ENCODE measurements at places on chromosomes 4 and X. TPM values are rescaled to one million over a fixed set of nuclear protein-coding genes. Genes with fewer than 3 reads are reported as not detected.

The NPY1R gene
- total RNA-seq, result not detected

The ATP1B4 gene
- total RNA-seq, result not detected

The LIN54 gene
- total RNA-seq, result 14.5 TPM

The C4orf46 gene
- total RNA-seq, result 12.2 TPM

The ARMCX6 gene
- total RNA-seq, result 43.6 TPM

GRCh38 chr4:126779436-126780166 is 853.2 kb upstream of the INTU start:
- H3K27ac ChIP-seq, result no peak overlapping the region
- no peaks in the 10 kb centered on the region for H3K36me3 ChIP-seq
- no peaks in the 10 kb centered on the region for H3K27me3 ChIP-seq
- H3K4me1 ChIP-seq, result no peaks in the 10 kb centered on the region

- DNase-seq, result no peak
- no peak overlapping the region for H3K4me3 ChIP-seq
- no peak overlapping the region for H3K27ac ChIP-seq
- no peaks in the 10 kb centered on the region for H3K4me1 ChIP-seq
- peaks cover 3% of the 10 kb centered on the region for H3K27me3 ChIP-seq
- H3K36me3 ChIP-seq, result no peaks in the 10 kb centered on the region
Measured at GRCh38 chr4:41569961-41570360, 32.0 kb downstream of the LIMCH1 start.

GRCh38 chrX:9349572-9350494 is 115.0 kb upstream of the TBL1X start:
- H3K36me3 ChIP-seq, result no peaks in the 10 kb centered on the region
- no peaks in the 10 kb centered on the region for H3K27me3 ChIP-seq
- no peak for DNase-seq

Measured in Panc1 (cell line).